Stimulated activated CD4-positive, alpha-beta T cell treated with anti-CD3 and anti-CD28 coated beads, Interleukin-12 subunit alpha, Interleukin-12 subunit beta, amount 100 ng/mL, for 4 hours (primary cell): ENCODE measurements at places on chromosomes 12 and 14.

DNA sequence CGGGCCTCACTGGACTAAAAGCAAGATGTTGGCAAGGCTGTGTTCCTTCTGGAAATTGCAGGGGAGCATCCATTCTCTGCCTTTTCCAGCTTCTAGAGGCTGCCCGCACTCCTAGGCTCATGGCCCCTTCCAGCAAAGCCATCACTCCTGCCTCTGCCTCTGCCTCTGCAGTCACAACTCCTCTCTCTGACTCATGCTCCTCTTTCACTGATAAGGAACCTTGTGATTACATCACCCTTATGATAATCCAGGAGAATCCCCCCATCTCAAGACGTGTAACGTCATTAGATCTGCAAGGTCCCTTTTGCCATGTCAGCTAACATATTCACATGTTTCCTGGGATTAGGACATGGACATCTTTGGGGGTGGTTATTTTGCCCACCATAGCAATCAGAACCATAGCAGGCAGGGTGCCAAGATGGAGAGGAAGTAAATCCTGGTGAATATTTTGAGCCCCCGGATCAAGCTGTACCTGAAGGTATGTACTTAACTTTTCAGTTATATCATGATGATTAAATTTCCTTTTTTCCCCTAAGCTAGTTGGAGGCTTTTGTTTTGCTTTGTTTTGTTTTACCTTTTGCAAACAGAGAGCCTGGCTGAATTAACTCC, 123.6 kb downstream of the SCARB1 start:
- DNase-seq = no peak

DNA sequence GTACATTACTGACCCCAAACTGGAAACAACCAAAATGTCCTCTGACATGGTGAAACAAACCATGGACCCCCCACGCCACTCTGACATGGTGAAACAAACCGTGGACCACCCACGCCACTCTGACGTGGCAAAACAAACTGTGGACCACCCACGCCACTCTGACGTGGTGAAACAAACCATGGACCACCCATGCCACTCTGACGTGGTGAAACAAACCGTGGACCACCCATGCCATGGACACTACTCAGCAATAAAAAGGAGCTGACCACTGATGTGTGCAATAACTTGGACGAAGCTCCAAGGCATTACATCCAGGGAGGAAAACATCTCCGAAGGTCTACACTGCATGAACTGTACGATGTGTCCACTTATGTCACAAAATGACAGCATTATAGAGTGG, 3.1 kb upstream of the GOLGA3 start:
- DNase-seq = no peak

GRCh38 chr12:34400986-34401658, 378.8 kb downstream of the ALG10 start:
- DNase-seq = no peak

DNA sequence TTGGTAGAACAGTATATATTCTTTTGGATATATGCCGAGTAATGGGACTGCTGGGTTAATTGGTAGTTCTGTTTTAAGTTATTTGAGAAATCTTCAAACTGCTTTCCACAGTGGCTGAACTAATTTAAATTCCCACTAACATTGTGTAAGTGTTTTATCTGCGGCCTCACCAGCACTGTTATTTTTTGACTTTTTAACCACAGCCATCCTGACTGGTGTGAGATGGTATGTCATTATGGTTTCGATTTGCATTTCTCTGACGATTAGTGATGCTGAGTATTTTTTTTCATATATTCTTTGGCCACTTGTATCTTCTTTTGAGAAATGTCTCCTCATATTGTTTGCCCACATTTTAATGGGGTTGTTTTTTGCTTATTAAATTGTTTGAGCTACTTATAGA, 357.4 kb downstream of the C12orf50 start:
- no peak for DNase-seq

DNA sequence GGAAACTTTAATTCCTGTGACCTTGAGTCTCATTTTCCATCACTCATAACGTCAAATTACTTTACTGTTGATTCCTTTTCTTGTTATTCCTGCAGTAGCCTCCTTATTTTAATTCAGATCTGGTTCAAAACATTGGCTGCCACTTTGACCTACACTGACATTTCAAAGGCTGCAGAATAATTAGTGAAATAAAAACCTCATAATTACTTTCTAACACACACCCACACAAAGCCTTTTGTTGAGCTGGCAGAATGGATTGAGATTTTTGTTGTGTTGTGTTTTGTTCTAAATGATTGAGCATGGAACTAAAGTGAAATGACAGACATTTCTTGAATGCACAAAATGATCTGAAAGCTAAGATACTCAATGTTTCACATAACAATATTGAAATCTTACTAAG, 507.5 kb upstream of the STXBP6 start:
- DNase-seq = no peak

GRCh38 chr12:91846466-91847055, 299.1 kb downstream of the BTG1 start:
- no peak for DNase-seq
